ENCODE measurements at places on chromosomes 3 and 15.

DNA sequence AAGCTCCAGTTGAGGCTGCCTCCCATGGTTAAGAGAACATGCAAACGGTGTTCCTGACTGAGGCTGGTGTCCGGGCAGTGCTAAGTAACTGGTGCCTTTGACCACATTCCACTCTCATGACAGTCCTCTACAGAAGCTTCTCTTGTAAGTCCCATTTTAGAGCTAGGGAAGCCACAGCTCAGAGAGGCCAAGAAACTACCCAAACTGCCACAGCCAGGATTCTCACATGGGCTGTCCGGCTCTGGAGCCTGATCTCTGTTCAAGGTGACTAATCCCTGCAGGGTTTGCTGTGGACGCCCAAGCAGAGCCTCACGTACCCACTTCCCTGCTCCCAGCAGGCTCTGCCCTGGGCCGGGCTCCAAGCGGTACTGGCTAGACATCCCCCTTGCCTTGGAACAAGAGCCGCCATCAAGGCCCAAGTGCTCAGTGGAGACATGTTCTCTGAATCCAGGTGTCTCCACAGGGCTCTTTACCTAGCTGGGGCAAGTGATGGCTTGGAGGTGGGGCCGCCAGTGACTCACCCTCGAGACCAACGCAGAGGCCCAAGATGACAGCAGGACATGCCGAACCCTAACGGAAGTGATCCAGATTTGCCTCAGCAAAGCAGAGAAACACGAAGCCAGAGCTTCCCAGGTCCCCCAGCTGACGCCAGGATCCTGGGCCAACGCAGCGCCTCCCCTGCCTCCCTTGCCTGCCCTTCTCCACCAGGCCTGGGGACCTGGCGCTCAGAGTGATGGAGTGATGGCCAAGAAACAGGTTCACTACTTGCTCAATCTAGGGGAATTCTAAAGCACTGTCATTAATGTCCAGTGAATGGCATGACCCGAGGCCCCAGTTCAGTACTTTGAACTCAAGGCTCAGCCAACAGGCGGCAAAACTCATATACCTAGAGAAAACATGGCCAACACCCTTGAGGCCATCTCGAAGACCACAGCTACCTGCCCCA, 24.4 kb downstream of the KLHL25 start:
- no peak for DNase-seq

- no peak for DNase-seq
These were observed at the start of gene ADAMTS9 for GRCh38 chr3:64687781-64688604. Gene ADAMTS9 (minus strand): TSS chr3:64688000. CDS start chr3:64687657, 343 bp downstream.

GRCh38 chr3:48367201-48367600, 4.8 kb upstream of the FBXW12 start:
- no peak for DNase-seq

GRCh38 chr3:988785-989184, 104.0 kb upstream of the CNTN6 start:
- no peak for DNase-seq

- DNase-seq = no peak
These were observed 11.1 kb downstream of the SIAH2 start for GRCh38 chr3:150751781-150752263.

DNA sequence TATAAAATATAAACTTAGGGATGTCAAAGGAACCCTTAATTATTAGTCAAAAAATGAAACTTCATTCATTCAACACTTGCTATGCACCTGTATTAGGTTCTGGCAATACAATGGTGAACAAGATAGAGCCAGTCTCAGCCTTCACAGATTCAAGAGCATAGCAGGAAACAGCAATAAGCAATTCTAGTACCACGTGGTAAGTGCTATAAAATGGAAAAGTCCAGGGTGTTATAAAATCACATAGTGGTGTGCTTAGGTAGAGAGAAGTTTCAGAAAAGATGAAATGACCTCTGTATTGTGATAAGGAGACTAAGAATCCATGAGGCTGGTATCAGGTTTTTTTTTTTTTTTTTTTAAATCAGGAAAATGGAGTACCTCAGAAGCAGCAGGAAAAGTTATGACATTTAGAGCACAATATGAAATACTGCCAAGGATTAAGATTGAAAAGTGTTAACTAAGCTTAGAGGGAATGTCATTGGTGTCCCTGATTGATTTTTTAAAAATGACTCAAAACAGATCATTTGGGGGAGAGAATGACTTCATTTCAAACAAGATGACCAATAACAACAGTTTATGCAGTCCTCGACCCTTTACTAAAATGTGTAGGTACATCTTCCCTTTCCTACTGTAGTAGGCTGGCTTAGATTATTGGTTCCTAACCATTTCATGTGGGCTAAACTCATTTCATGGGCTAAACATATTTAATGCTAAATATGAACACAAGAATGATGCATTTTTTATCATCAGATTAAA, 5.0 kb downstream of the TOMM70 start:
- no peak for DNase-seq

GRCh38 chr3:16239780-16240179, 25.0 kb downstream of the DPH3 start:
- DNase-seq = no peak

- DNase-seq = no peak
These were observed 69.7 kb downstream of the SCN5A start for GRCh38 chr3:38579551-38580449.

DNA sequence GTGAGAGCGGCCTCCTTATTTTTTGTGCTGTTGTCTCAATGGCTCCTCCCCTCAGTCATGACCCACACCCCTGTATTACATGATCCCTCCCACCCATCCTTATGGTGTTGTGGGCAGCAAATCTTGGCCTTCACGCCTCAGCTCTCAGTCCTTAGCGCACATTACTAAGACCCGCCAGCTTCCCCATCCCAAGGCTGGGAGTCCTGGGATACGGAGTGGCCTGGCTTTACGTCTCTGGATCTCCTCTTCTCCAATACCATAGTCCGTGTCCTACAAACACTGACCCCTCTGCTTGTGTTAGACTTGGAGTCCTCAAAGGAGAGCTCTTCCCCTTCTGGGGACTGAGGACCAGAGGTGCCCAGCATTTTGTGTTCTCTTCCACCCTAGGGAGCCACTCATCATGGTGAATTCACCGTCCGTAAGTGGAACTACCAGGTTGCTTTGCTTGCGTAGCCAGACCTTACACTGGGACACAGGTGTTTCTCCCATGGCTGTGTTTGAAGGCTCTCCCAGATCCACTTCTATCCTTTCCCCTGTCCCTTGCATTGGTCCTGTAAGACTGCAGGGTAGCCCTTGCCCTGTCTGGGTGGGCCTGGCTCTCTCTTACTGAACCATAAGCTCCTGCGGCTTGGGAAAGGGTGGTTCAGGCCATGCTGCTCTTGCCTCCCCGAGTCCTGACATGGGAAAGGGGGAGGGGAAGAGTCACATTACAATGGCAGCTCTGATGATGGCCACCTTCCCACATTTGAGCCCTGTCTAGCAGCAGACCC, 13.6 kb downstream of the GRM2 start:
- no peak for DNase-seq

DNA sequence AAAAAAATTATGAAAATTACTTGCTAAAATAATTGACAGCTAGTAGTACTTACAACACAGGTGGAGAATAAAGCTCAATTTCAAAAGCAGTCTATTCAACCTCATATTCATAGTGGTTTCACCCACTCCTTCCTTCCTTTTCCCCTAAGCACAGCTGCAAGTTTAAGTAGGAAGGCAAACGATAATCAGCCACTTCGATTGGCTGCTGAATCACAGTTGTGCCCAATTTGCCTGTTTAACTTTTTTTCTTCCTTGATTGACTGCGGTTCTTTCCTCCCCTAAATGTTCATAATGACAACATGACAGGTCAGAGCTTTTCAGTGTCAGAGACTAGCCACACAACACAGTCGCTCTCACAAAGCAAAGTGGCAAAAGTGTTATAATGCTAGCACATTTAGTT, 468.0 kb upstream of the GBE1 start:
- DNase-seq = no peak

DNA sequence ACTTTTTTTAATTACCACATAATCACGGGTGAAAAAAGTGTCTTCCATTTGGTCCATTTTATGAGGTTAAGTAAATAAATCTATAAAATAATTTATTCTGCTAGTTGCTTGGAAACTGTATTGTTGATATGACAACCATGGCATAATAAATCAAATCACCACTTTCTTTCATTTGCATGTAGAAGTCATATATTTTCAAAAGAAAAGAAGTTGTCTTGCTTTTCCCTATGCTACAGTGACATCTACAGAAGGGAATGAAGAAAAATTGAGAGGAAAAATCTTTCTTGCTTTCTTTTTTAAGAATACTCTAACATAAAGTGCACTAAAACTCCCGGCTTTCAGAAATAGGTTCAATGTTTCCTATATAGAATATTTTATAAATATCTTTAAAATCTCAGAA, 228.5 kb downstream of the ZBBX start:
- DNase-seq = no peak

- DNase-seq = no peak
These were observed 100.8 kb upstream of the C15orf61 start for GRCh38 chr15:67420137-67420536.

DNA sequence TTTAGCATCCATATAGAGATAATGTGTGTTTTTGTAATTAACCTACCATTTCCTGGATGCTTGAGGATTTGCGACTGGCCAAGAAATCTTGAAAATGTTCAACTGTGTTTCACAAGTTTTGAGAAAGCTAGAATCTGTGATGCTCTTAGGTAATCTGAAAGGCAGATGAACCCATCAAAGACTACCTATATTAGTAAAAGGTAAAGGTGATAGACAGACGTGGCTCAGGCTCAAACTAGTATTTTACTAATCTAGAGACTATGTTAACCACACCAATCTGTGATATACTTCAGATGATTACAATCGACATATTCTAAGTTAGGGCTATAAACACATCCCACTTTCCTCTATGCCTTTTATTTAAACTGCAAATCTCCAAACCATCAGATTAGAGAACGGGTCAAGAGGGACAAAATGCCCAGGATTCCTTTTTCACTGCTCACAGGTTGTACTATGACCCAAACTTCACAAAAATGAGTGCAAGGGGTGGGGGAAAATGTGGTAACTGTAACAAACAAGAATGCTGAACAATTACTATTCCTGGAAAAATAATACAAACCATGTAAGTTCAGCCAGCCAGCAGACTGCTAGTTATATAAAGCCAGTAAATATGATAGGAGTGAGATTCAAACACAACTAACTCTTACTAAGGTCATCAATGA, 295.1 kb downstream of the FOXP1 start:
- DNase-seq = no peak

DNA sequence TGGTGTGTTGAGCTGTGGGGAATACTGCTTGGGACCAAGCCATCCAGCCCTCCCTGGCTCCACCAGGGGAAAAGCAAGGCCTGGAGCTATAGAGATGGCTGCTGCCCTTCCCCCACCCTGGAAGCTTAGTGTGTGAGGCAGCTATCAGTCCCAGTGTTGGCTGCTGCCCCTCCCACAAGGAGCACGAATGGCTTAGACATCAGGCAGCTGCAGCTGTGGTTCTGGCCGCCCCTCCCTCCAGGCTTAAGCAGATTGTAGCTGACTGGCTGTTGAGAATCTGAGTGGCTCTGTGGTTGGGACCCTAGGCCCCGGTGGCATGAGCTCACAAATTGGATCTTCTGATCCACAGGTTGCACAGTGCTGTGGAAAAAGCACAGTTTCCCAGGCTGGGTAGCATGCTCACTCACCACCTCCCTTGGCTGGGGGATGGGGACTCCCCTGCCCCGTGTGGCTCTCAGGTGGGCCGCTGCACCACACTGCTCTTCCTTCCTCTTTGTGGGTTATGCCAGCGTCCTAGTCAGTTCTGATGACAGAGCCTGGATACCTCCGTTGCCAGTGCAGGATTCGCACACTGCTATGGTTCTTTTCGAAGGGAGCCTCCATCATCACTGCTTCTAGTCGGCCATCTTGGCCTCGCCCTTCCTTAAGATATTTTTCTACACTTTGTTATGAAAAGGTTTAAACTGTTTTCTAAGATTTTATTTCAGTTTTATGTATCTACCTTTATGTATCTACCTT, 21.2 kb upstream of the SUCNR1 start:
- no peak for DNase-seq

DNA sequence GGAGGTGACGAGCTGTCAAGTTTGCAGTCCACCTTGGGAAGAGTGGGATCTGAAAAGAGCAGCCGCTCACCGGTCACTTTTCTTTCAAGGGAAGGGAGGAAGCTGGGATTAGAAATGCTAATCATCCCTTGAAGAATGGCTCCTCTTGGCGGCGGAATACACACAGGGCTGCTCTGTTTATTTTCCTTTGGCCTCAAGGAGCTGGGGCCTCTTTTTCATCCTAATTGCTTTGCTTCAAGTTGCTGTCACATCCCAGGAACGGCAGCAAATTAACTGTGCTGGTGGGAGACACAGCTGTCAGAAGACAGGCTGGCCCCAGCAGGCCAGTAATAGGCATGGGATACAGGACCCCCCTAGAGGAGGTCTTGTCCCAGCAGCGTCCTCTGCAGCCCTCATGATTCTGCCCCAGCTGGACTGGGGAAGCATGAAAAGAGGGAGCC, 6.7 kb downstream of the KBTBD13 start:
- DNase-seq = no peak

DNA sequence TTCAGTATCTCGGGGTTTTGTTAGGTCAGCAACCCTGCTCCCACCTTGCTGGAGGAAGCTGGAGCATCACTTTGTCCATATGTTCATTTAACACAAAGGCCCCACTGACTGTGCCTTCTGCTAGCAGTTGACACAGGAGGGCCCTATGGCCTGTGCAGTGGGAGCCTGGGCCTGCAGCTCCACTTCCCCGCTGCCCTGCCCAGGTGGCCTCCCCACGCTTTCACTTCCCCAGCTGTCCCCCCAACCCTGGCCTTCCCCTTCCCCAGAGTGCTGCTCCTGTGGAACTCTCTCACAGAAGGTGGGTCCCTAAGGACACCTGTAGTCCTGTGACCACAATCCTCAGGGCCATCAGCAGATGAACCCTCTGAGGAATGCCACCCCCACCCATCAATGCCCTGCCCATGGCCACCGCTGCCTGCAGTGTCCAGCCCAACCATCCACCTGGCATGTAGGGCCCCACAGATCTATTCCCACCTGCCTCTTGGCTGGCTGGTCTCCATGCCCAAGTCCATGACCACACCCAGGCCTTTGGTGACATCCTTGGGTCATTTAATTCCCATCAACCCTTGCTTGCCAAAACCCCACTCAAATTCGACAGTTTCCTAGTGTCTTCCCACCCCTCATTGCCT, 13.5 kb downstream of the TBC1D21 start:
- no peak for DNase-seq

- DNase-seq = no peak
These were observed 1.3 kb downstream of the CACNA1D start for GRCh38 chr3:53495520-53496391.

GRCh38 chr3:141539431-141540187, 52.8 kb downstream of the RASA2 start:
- DNase-seq = no peak

DNA sequence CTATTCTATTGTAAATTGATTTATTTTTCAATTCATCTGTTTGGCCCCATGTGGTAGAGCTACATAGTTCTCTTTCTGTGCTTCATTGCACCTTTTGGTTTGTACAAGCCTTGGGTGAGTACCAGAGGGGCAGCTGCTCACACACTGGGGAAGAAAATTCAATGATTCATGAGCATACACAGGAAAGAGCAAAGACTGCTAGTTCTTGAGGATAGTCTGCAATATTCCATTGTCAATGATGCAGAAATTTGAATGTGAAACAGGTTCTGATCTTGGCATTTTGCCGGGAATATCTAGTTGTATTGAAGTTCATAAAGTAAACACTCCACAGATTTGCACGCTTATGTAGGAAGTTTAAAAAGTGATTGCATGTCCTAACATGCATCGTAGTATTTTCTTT, 304.6 kb downstream of the NAALADL2 start:
- no peak for DNase-seq

- DNase-seq = no peak
These were observed 635 bp upstream of the RCN2 start for GRCh38 chr15:76930831-76931396.
